ENCODE measurements at places on chromosomes 4 and X.

- peak; percentile 72 for DNase-seq
Measured at GRCh38 chrX:74015379-74016019, 288.5 kb upstream of the ZCCHC13 start.

DNA sequence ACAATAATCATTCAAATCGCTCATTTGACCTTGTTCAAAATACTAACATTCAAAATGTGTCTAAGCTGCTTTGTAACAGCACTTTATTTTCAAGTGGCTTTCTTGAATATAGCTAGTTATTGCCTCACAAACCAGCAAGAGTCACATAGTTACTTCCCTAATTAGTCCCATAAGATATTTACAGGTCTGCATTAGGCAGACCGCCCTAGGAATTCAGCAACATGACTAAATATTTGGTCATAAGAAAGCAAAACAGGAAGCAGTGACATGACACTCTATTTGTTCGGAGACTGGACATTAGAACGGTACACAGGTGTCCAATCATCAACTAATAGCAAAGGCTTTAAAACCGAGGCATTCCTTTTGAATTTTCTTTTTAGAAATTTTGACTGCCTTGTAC is 262.0 kb downstream of the COL25A1 start:
- DNase-seq, result no peak

DNA sequence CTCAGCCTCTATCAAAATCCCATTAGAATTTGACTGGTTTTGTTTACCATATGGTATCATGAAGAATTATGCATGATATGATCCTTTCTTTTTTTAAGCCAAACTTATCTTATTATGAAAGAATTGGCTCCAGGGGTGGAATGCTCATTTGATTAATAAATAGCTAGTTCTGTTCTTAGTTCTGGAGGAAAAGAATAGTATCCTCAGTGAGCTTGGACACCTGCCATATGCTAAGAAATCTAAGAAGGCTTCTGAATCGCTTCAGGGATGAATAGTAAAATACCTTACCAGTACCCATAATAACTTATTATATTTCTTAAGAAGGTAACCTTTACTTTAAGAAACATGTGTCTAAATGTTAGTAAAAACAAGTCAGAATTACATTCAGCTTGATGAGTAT is 803.6 kb downstream of the ADGRL3 start:
- no peak for DNase-seq

- no peak for DNase-seq
Measured at GRCh38 chr4:74659576-74660411, 134.5 kb downstream of the BTC start.

DNA sequence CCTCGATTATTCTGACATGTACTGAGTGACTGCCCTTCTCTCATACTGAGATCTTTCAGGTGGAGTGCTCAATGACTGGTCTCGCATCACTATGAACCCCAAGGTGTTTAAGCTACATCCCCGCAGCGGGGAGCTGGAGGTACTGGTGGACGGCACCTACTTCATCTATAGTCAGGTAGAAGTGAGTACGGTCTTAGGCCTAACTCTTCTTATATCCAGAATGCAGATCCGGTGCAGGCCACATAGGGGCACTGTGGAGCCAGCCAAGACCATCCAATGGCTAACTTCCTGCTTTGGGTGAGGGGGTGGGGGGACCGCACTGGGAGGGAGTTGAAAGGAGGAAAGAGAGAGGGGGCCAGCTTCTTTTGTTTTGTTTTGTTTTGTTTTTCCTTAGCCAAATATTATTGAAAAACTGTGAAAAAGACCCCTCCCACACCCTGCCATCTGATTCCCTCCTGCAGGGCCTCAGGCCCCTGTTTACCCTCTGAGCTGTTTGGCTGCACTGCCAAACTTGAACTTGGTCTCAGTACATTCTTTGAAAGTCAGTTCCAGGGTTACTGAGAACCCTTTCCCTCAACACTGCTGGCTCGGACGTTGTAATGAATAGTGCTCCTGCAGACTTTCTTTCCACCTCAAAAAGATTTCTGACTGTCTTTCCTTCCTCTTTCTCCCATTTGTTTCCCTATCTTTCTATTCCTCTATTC is 16.2 kb downstream of the AWAT2 start:
- DNase-seq, result no peak

GRCh38 chrX:124289443-124289842 is 43.0 kb upstream of the TEX13D start:
- DNase-seq, result no peak

- no peak for DNase-seq
Measured at GRCh38 chr4:5912614-5913019, 19.7 kb upstream of the CRMP1 start.

DNA sequence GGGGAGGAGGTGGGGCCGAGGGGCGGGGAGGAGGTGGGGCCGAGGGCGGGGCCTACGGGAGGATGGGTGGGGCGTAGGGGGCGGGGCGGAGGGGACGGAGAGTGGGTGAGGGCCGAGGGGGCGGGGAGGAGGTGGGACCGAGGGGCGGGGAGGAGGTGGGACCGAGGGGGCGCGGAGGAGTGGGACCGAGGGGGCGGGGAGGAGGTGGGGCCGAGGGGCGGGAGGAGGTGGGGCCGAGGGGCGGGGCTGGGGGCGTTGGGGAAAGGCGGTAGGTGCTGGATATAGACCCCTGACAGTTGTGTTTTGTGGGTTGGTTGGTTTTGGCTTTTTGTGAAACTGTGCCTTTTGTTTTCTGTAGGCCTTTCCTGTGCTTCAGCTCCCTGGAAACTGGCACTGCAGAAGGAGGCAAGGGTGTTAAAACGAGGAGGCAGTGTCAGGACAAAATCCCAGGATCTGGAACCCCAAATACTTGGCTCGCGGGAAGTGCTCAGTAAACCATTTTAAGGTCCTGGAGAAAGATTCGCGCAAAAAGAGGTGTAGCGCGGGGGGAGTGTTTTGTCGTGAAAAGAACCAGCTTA is 580 bp upstream of the MMGT1 start:
- peak; percentile 84 for DNase-seq

DNA sequence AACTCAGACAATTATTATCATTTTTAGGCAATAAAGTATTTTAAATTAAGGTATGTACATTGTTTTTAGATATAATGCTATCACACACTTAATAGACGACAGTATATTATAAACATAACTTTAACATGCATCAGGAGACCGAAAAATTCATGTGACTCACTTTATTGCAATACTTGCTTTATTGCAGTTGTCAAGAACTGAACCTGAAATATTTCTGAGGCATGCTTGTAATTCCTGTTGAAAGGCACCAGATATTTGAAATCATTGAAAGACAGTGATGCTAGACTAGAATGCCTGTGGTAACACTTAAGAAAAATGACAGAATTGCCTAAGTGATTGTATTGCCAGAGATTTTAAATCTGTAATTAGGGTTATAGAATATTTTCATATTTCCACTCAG is 175.6 kb upstream of the MAGEB2 start:
- DNase-seq, result no peak

All from CD4-positive, alpha-beta T cell treated with Interleukin-6 at 100 ng/mL for 8 hours (primary cell).